RKO (cell line): ENCODE measurements at places on chromosomes 12 and 14.
A peak's percentile ranks its signal among the peaks of the same experiment; 100 is the strongest.

DNA sequence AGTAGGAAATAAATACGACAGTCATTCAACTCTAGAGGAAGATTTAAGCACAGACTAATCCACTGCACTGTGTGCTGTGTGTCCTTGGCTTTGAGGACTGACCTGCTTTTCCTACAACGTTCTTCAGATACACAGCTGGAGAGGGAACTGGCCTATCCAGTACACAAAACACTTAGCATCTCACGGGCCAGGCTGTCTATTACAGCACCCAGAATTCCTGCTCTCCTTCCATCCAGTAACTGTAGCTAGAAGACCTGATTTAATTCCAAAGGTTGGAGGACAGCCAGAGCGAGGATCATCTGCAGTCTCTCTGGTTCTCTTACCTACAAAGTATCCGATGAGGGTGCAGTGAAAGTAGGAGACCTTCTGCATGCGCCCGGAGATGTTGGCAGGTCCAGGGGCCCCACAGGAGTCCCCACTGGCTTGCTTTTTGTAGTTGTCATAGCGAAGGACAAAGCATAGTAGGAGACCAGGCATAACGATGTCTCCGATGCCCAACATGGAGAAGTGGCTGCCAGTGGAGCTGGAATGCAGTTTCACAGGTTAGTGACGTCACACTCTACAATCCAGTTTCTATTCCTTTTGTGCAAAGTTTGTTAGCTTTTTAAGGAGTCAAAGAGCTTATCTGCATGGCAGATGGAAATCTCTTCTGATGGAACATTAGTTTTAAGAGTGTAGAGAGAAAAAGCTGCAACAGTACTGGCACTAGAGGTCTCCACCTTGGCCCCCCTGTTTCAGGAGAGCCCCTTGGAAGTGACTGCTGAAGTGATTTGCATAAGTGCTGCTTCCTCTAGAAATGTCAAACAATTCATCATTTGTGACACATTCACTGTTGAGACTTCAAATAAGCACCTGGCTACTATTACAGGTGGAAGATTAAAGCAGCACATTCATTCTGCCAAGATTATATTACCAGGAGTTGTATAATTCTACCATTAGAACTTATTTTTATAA lies 41.7 kb downstream of the ACADS start:
- no peak for DNase-seq

DNA sequence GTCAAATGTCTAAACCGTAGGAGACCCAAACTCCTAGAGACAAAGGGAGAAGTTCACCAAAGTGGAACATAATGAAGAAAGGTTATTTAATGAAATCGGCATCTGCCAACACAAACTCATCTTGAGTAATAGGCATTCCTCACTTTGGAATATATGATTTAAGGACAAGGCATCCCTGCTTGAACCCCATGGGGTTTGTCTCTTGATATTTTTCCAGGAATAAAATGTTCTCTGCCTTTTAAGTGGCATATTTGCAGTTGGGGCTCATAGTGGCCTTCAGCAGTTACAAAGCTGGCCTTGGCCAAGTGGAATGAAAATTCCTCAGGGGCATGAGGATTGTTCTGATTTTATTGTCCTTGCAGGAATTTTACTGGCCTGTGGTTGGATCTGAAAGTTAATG lies 7.1 kb downstream of the POP5 start:
- DNase-seq, result no peak

- no peak for DNase-seq
Observed at GRCh38 chr12:92721130-92721529, 18.3 kb downstream of the PLEKHG7 start.

DNA sequence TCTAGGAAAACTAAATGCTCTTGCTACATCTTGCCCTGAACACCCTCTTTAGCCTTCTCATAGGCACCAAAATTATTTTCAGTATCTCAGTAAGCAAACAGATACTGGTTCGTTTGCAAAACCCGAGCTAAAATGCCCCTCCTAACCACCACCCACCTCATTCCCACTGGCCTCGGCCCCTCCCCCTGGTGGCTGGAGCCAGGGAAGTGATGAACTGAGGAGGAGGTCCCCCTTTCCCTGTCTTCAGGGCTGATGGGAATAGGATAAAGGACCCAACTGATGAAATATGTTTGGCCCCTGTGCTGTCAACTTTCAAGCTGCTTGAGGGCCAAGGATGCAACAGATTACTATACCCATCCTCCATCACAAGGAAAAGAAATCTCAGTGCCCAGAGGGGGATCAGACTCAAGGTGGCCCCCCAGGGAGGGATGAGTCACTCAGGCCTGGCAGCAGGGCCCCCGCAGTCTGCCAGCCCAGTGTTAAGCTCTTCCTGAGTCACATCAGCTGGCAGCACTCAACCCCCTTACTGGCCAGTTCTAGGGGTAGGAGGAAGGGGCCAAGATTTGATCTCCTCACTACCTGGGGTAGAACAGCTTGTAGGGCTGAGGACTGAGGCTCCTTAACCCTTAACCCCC lies 1.7 kb downstream of the ANKRD52 start:
- DNase-seq, result peak; percentile 40

DNA sequence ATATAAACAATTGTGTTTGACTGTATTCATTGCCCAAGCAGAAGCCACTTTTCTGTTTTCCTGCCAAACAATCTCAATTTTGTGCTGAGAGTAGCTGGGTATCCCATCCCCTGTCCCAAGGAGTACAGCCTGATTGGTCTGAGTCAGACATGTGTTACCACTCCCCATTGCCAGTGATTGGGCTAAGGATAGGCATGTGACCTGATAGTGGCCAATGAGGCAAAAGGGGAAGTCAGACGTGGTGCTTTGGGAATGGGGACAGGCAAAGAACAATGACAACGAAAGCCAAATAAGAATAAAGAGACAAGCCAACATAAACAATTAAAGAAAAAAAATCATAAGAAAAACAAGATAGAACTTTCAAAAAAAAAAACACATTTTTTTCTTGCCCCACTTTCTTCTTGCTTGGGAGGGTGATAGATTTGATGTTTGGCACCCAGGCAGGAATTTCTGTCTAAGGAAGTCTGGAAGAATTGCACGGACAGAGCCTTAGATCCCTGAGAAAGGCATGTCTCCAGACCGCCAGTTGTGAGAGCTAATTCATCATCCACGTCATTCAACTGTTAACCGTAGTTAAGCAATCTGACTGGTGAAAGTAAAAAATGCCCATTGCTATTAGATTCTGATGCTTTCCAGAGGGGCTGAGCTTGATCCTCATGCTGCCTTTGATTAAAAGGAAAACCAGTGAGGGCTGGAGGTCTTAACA lies 626.6 kb upstream of the TMEM132C start:
- DNase-seq, result no peak

GRCh38 chr12:58583940-58584339 lies 336.4 kb downstream of the LRIG3 start:
- DNase-seq, result no peak

DNA sequence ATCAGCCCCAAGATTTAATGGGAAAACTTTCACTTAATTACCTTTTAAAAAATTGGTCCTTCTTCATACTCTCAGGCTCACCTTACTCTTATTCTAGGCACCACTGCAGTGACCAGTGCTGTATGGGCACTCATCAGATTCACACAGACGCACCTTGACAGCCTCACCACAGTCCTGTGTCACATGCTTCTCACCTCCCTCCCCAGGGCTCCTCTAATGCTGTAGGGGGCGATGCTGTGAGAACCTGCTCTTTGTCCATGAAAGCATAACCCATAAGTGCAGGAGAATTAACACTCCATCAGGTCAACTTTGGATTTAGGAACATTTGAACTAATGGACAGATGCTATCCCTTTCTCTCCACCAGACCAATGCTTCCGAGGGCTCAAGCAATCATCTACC lies 13.9 kb upstream of the PPP4R3A start:
- DNase-seq, result no peak

- no peak for DNase-seq
Observed at GRCh38 chr12:55877824-55878223, 35.1 kb upstream of the MMP19 start.

DNA sequence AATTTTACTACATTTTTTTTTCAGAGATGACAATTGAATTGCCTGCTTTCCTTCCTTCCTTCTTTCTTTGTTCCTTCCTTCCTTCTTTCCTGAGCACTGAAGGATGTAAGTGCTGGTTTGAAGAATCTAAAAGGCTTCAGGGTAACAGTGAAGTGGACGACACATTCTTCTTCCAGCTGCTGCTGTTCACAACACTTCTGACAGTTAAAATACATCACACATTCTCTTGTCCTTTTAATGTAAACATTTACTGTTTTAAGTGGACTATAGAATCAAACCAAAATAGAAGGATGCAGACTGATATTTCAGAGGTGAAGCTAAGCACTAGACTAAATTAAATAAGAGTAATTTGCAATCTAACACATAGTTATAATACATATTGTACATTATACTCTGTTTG lies 151.5 kb downstream of the MSRB3 start:
- no peak for DNase-seq

DNA sequence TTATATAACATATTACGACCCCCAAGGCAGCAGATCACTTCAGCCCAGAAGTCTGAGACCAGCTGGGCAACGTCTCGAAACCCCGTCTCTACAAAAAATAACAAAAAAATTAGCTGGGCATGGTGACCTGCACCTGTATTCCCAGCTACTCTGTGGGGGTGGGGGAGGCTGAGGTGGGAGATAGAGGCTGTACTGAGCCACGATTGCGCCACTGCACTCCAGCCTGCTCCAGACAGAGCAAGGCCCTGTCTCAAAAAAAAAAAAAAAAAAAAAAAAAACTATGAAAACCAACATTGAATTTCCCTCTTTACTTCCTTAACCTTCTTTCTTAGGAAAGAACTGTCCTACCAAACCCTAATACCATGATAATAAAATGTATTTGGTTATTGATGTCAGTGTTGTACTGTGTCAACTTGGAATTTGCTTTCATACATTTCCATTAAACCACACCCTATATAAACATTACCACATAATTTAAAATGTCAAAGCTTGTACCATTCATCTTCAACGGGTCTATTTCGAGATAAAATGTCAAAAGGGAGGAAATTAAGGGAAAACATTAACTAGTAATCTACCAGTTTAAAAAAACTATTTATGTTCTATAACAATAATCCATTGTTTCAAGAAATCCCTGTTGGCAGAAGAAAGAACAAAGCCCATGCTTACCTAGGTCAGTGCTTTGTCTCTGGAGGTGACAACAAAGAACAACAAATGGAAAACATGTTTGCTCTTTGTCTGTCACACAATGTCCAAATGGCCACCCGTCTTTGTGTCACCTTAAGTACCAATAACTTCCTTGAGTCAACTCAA lies 17.4 kb downstream of the GALNT4 start:
- DNase-seq, result no peak

- DNase-seq, result no peak
Observed at GRCh38 chr12:4910502-4911315, 1.0 kb downstream of the KCNA1 start.

DNA sequence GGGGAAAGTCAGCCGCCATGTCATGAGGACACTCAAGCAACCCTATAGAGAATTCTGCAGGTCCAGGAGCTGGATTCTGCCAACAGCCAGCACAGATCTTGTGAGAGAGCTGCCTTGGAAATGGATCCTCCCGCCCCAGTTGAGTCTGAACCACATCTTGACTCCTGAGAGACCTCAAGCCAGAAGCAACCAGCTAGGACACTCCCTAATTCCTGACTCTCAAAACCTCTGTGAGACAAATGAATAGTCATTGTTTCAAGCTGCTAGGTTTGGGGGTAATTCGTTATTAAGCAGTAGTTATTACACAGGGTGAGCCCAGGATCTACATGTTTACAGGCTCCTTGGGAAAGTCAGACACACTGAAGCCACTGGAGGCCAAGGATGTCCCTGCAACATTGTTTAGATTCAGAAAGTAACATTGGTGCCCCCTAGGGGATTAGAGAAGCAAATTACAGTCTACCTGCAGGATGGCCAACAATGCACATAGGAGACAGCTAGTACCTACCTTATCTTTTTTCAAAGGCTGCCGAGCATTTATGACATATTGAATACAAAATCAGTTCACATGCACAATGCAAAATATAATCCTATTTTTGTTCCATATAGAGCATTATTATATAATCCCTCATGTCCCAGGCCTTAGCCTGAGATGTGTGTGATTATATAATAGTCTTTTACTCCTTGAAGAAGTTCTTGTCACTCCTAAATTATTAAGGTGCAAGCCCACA lies 57.9 kb upstream of the FICD start:
- DNase-seq, result peak; percentile 77

GRCh38 chr12:121196902-121197301 lies 13.0 kb upstream of the P2RX4 start:
- DNase-seq, result no peak

DNA sequence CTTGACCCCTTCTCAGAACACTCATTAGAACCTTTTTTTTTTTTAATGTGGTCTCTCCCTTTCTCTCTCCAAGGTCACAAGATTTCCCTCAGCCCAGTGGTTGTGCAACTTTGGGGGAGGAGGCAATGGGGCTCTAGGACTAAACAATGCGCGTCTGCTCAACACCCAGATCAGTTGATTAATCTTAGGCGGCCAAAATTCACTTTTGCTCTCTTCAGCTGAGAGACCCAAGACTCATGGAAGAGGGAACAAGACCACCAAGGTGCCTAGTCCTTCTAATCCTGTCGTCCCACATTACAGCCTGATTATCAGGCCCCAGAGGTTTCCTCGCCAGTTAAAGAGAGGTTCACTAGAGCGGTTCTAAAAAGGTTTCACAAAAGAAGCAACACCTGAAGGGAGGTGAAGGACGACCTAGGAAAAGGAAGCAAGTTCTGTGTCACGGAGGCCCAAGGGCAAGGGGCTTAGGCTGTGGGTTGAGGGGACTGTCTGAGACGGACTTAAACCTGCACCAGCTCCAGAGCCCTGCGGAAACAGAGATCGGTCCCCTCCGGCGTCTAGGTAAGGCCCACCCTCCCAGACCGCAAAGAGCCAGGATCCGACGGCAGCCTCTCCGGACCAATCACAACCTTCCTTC lies 824 bp upstream of the TARBP2 start:
- peak; percentile 58 for DNase-seq

DNA sequence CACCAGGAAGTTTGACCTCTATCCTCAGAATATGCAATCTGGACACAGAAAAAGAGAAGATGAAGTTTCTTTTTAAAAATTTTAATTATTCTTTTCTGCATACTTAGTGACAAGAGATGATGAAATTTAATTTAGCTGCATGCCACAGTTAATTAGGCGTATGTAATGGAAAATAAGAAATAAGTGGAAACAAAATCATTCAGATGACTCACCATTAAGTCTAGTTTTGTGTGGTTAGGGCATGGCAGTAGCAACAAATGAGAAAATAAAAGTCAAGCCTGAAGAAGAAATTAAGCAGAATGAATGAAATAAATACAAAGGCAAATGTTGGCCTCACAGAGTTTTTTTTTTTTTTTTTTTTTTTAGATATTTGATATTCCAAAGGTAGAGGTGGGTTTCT lies 30.9 kb upstream of the KLRD1 start:
- DNase-seq, result no peak

GRCh38 chr14:34052658-34053014 lies 101.8 kb upstream of the EGLN3 start:
- DNase-seq, result peak; percentile 7

- DNase-seq, result peak; percentile 87
Observed at GRCh38 chr14:54435500-54435981, 5.6 kb downstream of the CNIH1 start.

- no peak for DNase-seq
Observed at GRCh38 chr14:51069055-51069454, 25.9 kb downstream of the TRIM9 start.
